ENCODE measurements at places on chromosomes 12 and 14.
A peak's percentile ranks its signal among the peaks of the same experiment; 100 is the strongest.

DNA sequence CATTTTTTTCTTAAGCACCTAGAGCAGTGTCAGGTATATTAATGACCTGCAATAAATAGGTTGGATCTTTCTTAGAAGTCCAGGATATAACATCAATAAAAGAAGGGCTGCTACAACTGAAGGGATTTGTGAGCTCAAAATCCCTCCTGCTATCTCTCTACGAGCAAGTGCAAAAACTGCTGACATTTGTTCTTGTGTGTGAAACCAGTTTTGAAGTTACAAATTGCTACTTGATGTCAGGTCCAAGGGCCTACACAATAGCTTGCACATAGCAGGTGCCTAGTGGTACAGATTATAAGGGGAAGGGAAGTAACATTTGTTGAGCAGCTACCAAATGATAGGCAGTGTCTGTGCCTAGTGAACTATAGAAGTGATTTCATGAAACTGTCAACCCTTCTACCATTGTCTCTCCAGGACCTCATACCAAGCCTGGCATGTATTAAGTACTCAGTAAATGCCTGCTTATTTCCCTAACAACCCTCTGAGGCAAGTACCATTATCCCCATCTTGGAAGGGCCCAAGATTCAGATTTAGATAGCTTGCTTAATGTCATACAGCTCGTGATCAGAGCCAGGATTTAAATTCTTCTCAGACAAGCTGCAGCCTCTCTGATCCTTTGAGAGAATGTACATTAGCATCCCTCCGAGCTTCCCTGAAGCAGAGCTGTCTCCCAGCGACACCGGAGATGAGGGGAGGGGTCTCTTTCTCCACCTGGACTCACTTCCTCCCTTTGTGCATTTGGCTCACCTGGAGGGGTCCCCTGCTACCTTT is 300.3 kb downstream of the ZFP36L1 start:
- DNase-seq: no peak

DNA sequence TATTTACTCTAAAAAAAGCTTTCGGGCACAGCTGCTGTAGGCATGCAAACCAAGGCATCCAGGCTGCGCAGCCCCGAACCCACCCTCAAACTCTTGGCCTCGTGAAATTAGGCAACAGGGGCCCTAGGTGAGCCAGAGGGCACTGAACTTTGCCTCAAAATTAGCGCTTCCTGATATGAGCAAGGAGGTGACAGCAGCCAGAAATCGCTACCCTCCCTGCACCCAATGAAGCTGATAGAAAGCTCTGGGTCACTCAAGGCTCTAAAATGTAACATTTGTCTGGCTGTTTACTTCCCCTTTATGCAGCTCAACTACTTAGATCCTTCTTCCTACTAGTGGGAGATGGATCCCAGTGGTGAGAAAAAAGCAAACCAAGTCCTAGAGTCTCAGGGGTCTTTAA is 61.8 kb downstream of the PITPNM2 start:
- peak; percentile 55 for DNase-seq

GRCh38 chr14:62429683-62430082 is 615.6 kb downstream of the KCNH5 start:
- no peak for DNase-seq

DNA sequence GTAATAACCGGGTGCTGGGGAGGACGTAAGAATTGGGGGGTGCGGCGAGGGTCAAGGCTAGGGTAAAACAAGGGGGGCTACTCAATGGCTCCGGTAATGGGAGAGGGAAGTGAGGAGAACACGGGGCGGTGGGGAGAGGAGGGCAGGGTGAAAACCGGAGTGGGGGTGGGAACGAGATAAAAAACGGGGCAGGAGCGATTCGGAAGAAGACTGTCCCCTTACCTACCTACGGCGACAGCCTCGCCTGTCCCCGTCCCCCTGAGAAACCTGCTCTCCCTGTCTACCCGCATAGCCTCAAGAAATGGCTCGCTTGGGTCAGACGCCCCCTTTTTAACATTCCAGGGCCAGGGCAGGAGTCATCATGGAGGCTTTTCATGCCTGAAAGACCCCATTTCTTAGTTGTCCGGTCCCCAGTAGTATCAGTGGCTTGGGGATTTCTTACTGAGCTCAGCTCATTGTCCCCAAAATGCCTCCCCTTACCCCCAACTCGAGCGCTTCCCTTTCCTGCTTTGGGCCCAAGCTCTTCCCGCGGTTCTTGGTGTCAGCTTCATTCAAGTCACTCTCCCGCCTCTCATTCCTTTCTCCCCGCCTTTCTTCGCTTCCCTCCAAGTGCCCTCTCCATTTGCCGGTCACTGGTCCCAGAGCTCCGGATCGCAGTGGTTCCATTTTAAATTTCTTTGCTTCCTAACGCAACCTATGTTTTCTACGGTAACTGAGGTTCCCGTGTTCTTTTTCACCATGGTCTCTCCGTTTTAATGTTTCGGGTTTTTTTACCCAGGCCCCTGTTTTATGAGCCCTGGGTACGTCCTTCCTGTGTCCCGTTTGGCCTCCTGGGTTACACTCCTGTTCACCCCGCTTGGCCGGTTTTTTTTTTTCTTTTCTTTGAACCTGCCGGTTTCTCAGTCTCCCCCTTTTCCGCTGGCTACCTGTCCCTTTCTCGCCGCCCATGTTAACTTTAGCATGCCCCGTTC is 1.2 kb upstream of the WSB2 start:
- peak; percentile 71 for DNase-seq

GRCh38 chr14:69002069-69002468 is 23.0 kb upstream of the ACTN1 start:
- peak; percentile 32 for DNase-seq

- DNase-seq: no peak
These were observed 10.7 kb downstream of the KANSL2 start for GRCh38 chr12:48671231-48671856.

Data from hematopoietic multipotent progenitor cell treated with erythropoietin and hydrocortisone succinate and interleukin-3 and kit ligand, for 6 days (in vitro differentiated cells).